Body of pancreas (tissue), 4 donors: ENCODE measurements at places on chromosomes 7 and 10. TPM values are rescaled to one million over a fixed set of nuclear protein-coding genes. Genes with fewer than 3 reads are reported as not detected.

GRCh38 chr7:37111459-37111858, 337.2 kb downstream of the ELMO1 start:
- no peaks in the 10 kb centered on the region for H3K4me1 ChIP-seq
- no peaks in the 10 kb centered on the region for H3K36me3 ChIP-seq
- DNase-seq = no peak
- H3K4me3 ChIP-seq = no peak overlapping the region

- no peak for DNase-seq
- H3K4me3 ChIP-seq = no peak overlapping the region
- no peaks in the 10 kb centered on the region for H3K36me3 ChIP-seq
These were observed 52.1 kb downstream of the SH2D4B start for GRCh38 chr10:80589726-80590373.

DNA sequence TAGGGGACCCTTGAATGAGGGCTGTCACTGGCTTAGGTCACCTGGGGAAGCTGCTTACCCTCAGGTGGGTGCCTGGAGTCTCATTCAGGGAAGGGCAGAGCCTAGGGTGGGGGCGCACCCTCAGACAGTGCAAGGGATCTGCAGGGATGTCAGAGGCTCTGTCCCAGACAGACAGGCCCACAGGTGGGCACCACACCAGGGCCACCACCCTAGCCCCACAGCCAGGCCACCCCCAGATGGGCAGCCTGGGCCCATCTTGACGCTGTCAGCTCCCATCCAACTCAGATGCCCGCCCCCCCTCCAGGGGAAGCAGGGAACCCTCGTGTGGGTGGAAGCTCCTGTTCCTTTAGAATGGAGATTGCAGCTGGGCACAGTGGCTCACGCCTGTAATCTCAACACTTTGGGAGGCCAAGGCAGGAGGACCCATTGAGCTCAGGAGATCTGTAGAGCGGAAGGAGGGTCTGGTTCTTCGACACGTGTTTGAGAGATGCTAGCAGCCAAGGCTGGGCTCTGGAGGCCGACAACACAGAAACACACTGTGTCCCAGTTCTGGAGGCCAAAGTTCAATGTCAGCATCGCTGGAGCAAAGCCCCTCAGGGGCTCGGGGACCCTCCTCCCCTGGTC, 58.5 kb upstream of the DNAJB6 start:
- no peak overlapping the region for H3K4me3 ChIP-seq
- peaks cover 25% of the 10 kb centered on the region for H3K4me1 ChIP-seq
- no peak overlapping the region for H3K27ac ChIP-seq
- no peak for DNase-seq

DNA sequence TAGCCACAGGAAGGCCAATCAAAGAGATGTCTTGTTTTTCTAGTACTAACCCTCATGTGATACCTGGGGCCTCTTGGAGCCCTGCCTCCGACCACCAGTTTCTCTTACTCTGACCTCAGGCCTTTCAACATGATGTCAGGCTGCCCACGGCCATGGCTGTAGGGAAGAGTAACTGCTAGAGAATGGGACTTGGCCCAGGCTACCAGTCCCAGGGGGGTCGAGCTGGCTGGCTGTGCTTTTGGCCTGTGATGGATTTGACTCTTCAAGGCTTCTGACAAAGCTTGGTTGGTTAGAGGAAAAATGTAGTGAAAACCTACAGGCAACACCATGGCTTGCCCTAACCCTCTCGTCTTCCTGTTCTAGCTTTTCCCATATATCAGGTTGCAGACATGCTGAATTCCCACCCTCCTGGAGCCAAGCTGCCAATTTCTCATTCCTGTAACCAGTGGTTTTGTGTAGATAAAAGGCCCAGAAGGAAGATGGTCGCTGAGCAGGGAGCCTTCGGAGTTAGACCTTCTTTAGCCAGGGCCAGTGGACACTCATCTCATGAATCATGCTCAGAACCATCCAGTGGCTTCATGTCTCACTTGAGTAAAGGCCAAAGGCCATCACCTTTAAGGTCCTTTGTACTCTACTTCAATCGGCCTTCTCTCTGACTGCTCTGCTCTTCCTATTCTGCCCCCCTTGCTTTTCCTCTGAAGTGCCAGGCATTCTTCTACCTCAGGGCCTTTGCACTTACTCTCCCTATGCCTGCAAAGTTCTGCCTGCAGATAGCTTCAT, 19.7 kb downstream of the SUFU start:
- no peak overlapping the region for H3K4me3 ChIP-seq
- DNase-seq = no peak
- no peaks in the 10 kb centered on the region for H3K27me3 ChIP-seq
- H3K27ac ChIP-seq = no peak overlapping the region
- no peaks in the 10 kb centered on the region for H3K36me3 ChIP-seq
- H3K4me1 ChIP-seq = no peaks in the 10 kb centered on the region

The ACBD7 gene
- total RNA-seq = not detected

The ZNF277 gene
- 12.9 TPM for total RNA-seq

- no peak for DNase-seq
- H3K4me1 ChIP-seq = no peaks in the 10 kb centered on the region
- H3K27me3 ChIP-seq = no peaks in the 10 kb centered on the region
- no peaks in the 10 kb centered on the region for H3K36me3 ChIP-seq
- H3K4me3 ChIP-seq = no peak overlapping the region
- no peak overlapping the region for H3K27ac ChIP-seq
These were observed 427.4 kb downstream of the SH2D4B start for GRCh38 chr10:80964955-80965614.

The GNAT3 gene
- total RNA-seq = 0.26 TPM

The HMX3 gene
- not detected for total RNA-seq

The ZNF316 gene
- 69.5 TPM for total RNA-seq

DNA sequence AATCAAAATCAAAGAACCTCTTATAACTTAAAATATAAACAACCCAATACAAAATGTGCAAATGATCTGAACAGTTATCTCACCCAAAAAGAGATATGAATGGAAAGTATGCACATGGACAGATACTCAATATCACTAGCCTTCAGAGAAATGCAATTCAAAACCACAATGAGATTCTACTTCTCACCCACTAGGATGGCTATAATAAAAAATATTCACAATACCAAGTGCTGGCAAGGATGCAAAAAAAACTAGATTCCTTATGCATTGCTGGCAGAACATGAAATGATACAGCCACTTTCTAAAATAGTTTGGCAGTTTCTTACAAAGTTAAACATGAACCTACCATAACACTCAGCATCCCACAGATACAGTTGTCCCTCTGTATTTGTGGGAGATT, 130.1 kb upstream of the LRRN3 start:
- H3K27me3 ChIP-seq = no peaks in the 10 kb centered on the region
- no peak for DNase-seq
- H3K36me3 ChIP-seq = no peaks in the 10 kb centered on the region
- no peak overlapping the region for H3K4me3 ChIP-seq
- H3K27ac ChIP-seq = no peak overlapping the region
- no peaks in the 10 kb centered on the region for H3K4me1 ChIP-seq

The FKBP6 gene
- not detected for total RNA-seq

DNA sequence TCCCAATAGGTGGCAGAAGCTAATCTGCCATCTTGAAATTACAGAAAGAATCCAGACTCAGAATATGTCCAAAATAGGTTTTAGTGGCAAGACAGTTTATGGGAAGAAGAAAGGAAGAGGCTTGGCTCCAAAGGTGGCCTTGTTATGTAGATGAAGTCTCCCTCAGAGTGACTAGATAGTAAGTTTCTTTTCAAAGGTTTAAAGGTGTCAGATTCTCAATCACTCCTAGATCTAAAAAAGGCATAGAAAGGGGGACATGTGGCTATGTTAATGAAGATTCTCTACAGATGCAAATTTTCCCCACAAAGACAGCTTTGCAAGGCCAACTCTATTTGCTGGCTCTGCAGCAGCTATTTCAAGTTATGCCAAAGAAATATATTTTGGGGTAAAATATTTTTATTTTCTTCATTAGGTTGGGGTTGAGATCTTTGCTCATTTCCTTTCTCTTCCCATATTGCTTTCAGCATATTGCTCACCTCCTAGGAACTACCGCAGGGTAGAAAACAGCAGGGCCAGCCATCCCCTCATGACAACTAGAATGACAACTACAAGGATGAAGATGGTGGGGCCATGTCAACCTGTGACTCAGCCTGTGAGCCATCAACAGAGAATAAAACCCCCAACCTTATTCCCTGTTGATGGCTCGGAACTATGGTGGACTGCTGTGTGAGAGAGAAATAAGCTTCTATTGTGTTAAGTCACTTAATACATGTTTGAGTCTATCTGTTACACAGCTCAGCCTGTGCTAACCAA, 274.0 kb upstream of the GALNT17 start:
- H3K27me3 ChIP-seq = no peaks in the 10 kb centered on the region
- no peak for DNase-seq
- H3K27ac ChIP-seq = no peak overlapping the region
- H3K4me3 ChIP-seq = no peak overlapping the region
- H3K4me1 ChIP-seq = no peaks in the 10 kb centered on the region
- no peaks in the 10 kb centered on the region for H3K36me3 ChIP-seq

GRCh38 chr7:125467996-125468854, 538.6 kb upstream of the POT1 start:
- no peaks in the 10 kb centered on the region for H3K27me3 ChIP-seq
- H3K36me3 ChIP-seq = no peaks in the 10 kb centered on the region
- no peak overlapping the region for H3K27ac ChIP-seq
- no peak overlapping the region for H3K4me3 ChIP-seq
- no peak for DNase-seq

DNA sequence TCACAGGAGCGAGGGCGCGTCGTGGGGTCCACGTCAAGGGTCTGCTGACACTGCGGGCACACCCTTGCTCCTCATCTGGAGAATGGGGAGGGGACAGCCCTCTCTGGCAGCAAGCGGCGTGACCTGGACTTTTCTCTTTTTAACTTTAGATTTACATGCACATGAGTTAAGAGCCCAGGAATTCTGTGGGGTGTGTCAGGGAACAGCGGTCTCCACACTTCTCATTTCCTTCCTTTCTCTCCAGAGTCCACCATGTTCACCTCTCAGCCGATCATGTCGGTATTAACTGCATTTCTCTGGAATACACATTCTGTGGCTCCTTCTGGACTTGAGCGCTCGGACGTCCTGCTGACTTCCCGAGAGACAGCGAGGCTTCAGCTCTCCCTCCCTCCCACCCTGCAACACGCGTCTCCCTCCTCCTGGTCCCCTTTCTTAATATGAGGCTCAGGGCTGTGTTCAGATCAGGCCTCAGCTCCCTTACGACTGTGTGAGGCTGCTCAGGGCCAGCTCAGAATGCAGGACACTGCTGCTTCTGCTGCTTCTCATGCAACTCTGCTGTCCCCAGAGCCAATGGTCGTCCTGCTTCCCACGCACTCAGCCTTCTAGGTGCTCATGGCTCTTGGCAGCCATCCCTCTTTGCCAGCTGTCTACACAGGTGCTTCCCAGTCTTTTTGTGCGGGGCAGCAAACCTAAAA, 261.3 kb downstream of the ELFN1 start:
- DNase-seq = no peak
- no peaks in the 10 kb centered on the region for H3K36me3 ChIP-seq
- H3K27ac ChIP-seq = no peak overlapping the region
- no peak overlapping the region for H3K4me3 ChIP-seq
- peaks cover 15% of the 10 kb centered on the region for H3K4me1 ChIP-seq

The PRPS1L1 gene
- not detected for total RNA-seq
